ENCODE measurements at places on chromosomes 6 and 20.

DNA sequence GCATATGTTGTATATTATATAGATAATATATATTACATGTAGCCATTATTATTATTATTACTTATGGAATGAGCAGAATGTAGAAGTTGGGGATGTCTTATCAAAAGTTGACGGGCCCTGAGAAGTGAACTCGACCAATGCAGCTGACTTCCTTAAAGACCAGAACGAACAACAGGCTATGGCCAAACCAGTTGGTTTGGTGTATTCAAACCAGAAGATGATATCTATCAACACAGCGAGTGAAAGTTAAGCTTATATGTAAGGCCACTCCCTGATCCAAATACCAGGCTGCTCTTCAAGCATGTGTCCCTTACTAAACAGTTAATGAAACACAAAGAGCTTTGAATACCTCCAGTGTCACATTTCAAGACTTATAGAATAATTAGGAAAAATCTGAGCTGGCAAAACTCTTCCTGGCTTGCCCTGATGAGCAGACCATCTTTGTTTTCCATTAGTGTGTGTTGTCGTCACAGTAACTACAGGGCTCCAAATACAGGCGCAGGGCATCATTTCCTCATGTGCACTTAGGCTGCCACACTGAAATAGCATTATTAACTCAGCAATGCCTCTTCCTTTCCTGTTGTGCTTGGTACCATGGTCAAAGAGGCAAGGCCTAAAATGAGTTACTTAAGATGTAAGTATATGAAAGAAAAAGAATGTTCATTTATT lies 6.6 kb downstream of the FILIP1 start:
- no peak for DNase-seq

DNA sequence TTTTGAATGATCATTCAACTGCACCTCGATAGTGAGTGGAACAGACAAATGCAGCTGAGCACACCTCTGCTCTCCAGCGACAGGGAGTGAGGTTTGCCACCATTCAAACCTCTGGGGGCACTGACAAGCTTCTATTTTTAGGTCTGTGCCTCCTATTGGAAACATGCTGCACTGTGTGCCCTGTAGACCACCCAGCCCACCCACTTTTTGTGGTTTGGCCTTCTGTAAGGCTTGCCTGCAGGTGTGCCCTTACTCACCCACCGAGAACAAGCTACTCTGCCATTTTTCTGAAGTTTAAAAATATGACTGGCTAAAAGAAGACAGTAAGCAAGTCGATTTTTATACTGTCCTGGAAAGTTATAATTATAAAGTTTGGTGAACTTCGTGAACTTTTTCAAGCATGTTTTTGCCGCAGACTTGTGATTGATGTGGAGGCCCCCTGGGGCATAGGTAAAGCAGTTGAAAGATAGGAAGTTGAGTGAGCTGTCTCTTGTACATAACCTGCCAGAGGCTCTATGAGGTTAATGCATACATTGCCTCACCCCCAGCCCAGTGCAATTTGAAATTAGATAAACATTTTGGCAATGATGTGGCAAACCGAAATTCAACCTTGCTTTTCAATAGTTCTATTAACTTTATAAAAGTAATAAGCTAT lies 53.8 kb downstream of the ADGRG6 start:
- DNase-seq: no peak

DNA sequence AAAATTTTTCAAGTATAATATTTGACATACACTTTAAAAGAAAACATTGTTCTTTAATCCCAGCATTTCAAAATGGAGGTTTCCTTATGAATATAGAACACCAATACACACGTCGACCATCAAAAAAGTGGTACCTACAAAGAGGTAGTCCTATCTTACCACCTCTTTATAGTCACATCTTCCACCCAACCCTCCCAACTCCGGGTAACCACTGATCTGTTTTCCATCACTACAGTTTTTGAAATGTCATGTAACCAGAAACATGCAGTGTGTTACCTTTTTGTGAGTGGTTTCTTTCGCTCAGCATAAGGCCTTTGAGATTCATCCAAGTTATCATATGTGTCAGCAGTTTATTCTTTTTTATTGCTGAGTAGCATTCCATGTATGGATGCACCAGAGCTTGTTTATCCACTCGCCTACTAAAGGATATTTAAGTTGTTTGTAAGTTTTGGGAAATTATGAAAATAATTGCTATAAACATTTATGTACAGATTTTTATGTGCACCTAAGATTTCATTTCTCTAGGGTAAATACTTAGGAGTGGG lies 104.8 kb downstream of the ISM1 start:
- no peak for DNase-seq

GRCh38 chr6:166530211-166531095 lies 56.0 kb downstream of the RAMACL start:
- no peak for DNase-seq

GRCh38 chr6:74434171-74434570 lies 738.2 kb downstream of the CD109 start:
- DNase-seq: no peak

- no peak for DNase-seq
Measured at GRCh38 chr6:11618533-11618932, 81.0 kb downstream of the TMEM170B start.

DNA sequence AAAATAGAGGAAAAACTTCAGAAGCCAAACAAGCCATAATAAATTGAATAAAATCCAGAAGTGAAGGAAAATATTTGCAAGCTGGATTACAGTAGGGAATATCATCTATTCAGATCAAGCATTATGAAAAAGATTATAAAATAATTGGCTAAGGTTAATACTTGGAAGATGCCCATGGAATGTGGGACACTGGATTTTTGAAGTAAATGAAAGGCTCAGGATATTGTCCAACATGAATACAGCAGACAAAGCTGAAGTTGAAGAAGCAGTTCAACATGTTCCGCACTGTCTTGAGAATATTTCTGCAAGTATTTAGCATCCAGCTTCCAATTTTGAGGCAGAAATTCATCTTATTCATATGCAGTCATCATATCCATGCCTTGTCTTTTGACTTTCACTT lies 1278.4 kb upstream of the GJE1 start:
- no peak for DNase-seq

GRCh38 chr20:49659056-49659455 lies 54.6 kb downstream of the B4GALT5 start:
- no peak for DNase-seq

GRCh38 chr6:57002197-57002596 lies 44.3 kb upstream of the KIAA1586 start:
- no peak for DNase-seq

DNA sequence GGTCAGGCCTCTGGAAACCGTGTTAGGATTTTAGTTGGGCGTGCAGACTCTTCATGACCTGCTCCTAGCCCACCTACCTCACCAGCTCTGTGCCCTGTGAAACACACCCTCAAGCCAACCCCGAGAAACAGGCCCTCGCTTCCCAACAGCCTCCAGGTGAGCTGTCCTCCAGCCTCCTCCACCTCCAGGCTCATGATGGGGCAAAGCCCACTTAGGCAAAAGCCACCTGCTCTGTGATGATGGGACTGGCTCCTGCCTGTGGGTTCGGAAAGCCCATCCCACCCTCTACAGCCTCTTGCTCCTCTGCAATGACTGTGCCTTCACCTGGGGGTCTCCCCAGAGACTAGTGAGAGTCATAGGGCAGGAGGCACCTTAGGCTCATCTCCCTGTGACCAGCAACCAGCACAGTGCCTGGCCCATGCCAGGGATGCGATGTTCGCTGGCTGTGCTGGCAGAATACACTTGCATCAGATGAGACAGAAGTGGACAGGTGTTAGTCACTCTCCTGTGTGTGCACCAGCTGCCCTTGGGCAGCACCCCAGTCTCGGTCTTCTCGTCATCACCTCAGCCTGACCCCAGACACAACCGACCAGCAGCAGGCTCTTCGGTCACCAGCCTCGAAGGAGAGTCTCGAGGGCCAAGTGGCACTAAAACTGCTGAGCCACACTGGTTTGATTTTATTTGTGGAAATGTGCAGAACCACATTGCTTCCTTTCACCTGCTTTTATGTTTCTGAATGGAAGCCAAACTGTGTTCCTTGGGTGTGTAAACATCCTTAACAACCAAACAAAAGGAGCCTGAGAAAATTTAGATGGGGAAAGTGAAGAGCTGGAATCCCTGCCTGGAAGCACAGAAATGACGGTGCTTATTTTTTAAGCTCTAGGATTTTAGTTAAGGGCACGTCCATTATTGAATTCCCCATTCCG lies 10.7 kb downstream of the PXDC1 start:
- no peak for DNase-seq

Data from CD4-positive, alpha-beta T cell treated with Interleukin-12 subunit alpha and Interleukin-12 subunit beta, for 1 hour (primary cell).